Liver (tissue), 10 donors: ENCODE measurements at places on chromosomes 7 and 10.
A peak's percentile ranks its signal among the peaks of the same experiment; 100 is the strongest.

DNA sequence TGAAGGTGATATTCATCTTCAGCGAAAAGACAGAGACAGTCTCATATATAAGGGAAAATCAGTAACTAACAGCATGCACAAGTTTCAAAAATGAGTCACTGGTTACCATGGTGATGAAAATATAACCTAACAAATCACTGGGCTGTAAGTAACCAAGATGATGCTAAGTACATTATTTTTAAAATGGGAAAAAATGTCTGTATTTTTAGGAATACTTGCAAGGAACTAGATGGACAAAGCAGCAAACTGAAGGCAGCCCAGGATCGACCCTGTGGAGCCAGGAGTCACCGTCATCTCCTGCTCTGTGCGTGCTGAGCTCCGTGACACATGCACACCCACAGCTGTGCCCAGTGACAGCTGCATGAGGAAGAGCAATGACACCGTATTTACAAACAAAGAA lies 137.3 kb downstream of the ELMO1 start:
- no peak for DNase-seq

GRCh38 chr7:155805826-155806095 lies 6.5 kb downstream of the SHH start:
- DNase-seq: no peak

DNA sequence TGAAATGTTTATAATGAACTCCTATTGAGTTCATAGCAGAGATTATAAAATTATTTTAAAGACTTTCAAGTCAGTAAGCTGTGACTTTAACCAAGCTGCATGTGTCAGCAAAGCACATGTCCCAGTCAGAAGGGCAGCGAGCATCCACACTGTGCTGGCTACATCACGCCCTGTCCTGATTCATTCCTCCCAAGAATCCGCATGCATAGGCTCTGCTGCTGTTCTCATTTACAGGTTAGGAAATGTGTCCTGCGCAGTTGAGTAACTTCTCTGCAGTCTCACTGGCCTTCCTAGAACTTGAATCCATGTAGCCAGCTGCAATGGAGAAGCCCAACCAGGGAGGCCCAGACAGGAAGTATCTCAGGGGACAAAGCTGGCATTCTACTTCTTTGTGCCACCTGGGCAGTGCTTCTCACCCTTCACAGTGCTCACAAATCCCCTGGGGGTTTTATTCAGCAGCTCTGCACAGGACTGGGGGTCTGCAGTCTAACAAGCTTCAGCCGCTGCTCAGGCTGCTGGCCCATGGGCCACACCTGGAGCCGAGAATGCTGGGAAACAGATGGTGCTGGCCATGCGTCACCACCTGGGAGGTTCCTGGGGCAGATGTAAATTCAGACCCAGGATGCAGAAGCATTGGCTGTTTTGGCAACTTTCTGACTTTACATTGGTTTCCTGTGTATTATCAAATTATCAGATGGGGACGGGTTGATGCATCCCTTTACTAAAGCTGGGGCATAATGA lies 192.8 kb upstream of the GDF10 start:
- no peak for DNase-seq

- DNase-seq: no peak
Observed at GRCh38 chr10:132487241-132488135, 50.1 kb upstream of the INPP5A start.

- DNase-seq: peak; percentile 63
Observed at GRCh38 chr10:133357285-133358161, at the start of gene FUOM. Gene FUOM, minus strand, starts transcription at chr10:133358019. Its CDS starts 12 bp downstream, at chr10:133358007.

- no peak for DNase-seq
Observed at GRCh38 chr7:25069900-25070443, 55.1 kb downstream of the CYCS start.

GRCh38 chr7:116525298-116525912 lies 569 bp downstream of the CAV1 start:
- no peak for DNase-seq

GRCh38 chr7:31488562-31489203 lies 25.2 kb upstream of the ITPRID1 start:
- DNase-seq: peak; percentile 51

DNA sequence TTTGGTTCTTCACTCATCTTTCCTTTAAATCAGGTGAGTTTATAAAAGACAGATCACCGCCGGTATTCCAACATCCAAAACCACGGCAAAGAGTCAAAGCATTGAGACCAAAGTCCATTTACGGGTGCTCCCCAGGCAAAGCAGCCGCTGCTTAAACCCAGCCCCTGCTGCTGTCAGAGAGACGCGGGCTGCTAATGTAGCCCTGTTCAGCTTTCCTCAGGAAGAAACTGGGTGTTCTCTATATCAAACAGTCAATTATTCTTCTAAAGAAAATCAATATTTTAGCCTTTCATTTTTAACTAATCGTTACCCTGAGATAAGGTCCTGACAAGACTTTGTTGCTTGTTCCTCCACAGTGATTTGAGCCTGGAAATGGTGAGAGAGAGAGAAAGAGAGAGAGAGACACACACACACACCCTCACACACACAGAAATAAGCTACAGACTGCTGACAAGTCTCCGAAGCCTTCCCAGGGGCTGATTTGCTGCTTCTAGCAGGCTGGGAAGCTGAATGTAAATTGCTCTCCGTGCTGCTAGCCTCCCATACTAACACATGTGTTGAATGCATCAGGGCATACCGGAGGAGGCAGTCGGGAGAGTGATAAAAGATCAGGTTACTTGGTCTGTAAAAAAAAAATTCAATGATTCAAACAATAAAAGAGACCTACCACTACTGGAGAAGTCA lies 183.0 kb upstream of the ANK3 start:
- DNase-seq: peak; percentile 37

DNA sequence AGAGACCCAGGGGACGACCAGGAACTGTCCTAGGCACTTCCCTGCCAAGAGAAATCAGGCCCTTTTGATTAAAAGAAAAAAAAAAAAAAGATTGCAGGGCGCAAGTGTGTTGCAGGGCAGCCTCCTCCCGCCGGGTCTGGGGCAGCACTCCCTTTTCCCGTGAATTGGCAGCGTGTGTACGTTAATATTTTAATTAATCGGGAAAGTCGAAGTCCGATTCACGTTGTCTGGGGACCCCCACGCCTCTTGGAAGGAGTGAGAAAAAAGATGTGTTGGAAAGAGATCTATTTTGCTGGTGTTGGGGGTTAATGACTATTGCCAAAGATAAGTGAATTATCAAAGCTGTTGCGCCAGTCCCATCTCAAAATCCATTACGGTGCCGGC lies 1.3 kb upstream of the EBF3 start:
- DNase-seq: no peak

- DNase-seq: no peak
Observed at GRCh38 chr7:30082686-30083085, 52.1 kb upstream of the MTURN start.

DNA sequence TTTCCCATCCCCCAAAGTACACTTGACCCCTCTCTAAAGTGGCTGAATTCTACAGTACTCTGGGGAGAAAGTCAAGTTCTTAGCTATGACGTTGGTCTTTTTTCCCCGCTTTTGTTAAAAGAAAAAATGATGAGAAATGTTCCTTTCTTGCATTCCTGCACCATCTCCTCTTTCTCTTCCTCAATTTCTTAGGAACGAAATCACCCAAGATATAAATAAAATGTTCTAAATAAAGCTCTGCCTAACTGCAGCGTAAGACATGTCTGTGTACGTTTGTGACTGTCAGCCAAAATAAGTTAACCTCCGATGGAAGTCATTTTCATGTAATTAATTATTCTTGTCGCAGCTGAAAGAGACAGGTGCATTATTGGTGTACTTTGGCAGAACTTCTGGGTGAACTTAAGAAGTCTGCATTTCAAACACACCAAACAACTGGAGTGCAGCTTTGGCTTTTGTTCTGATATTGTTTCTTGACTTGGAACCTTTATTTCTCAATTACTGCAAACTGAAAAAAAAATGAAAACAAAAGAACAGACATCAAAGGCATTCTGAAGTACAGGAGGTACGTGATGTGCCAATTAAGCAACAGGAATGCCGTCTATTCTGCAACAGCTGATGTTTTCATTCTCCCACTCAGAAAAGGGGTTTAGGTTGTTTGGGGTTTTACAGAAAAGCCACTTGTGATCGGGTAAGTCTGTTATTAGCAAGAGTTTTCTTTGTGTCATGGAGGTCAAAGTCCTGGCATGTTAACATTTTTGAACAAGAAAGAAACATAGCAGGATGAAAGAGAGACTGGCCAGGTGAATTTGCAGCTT lies 82.4 kb upstream of the SDK1 start:
- no peak for DNase-seq

- no peak for DNase-seq
Observed at GRCh38 chr10:119116326-119116951, 12.5 kb downstream of the DENND10 start.

DNA sequence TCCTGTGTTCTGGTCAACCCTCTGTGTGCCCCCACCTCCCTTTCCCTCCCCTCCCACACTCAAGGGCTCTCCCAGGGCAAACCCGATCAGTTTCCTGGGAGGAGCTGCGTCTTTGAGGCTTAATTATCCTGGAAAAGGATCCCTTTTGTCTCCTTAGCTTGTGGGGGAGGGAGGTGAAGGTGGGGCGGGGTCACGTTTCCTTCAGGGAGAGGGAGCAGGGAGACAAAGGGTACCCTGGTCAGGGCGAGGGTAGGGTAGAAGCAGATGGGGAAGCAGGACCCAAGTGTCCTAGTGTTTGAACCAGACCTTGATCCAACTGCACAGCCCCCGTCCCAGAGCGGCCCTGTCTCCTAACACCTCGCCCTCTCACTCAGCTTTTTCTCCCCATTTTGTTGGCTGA lies 90.1 kb downstream of the HIF1AN start:
- no peak for DNase-seq

DNA sequence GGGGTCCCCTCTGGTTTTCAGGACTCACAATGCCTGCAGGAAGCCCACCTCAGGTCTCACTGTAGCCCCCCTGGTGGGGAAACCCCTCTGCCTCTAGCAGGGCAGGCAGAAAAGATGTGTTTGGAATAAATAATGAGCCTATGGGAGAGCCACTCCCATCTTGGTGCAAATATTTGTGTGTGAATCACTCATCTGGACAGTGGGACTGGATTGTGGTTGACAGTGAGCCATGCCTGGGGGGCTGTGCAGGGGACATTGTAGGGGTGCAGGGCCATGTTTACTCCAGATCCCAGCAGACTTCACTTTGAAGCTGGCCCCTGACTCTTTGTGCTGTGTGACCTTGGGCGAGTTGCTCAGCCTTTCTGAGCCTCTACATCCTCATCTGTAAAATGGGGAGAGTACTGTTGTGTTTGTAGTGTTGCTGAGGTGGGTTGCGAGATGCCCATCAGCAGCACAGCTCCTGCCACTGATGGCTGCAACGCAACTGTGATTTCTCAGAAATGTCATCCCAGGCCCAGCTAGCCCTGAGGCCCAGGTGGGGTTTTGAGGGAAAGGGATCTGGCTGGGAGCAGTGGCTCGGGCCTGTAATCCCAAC lies 20.7 kb downstream of the GTF2IRD1 start:
- DNase-seq: no peak

DNA sequence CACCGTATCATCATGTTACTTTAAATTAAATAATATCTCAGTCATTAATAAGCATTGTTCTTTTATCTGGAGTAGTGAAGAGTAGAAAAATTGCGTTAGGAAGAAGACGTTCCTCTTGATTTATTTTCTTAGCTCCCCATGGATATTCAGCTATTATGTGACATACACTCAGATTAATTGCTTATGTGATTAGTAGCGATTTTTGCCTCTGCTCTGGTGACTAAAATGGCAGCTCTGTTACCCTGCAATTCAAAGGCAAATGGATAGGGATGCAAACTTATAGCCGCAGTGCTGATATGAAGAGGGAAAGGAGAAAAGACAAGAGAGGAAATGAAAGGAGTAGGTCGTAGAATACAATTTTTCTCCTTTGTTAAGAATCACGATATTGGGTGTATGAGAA lies 188.4 kb upstream of the MALRD1 start:
- no peak for DNase-seq

GRCh38 chr10:98262571-98262970 lies 5.4 kb downstream of the LOXL4 start:
- DNase-seq: no peak

- DNase-seq: no peak
Observed at GRCh38 chr7:50284296-50284695, 20.2 kb upstream of the IKZF1 start.
